ENCODE measurements at places on chromosomes 6 and 20.
A peak's percentile ranks its signal among the peaks of the same experiment; 100 is the strongest.

GRCh38 chr6:167797011-167797471, 29.7 kb upstream of the AFDN start:
- H3K27me3 ChIP-seq, result peaks cover 86% of the 10 kb centered on the region
- H3K36me3 ChIP-seq, result no peaks in the 10 kb centered on the region
- H3K4me1 ChIP-seq, result peaks cover 4% of the 10 kb centered on the region
- no peak for DNase-seq
- H3K4me3 ChIP-seq, result no peak overlapping the region

DNA sequence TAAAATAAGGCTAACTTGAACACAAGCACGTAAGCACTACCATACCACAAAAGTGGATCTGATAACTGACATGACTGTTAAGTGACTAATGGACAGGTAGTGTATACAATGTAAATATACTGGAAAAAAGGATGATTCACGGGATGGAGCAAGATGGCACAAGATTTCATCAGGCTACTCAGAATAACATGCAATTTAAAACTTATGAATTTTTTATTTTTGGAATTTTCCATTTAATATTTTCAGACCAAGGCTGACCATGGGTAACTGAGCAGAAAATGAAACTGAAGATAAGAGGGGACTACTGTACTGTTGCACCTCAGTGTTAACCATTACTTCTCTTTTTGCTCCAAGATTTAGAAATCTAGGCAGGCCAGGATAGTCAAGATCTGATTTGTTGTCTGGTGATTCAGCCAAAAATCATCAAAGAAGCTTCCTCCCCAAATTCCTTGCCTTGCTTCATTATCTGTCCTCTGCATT, 45.4 kb downstream of the TPBG start:
- H3K27me3 ChIP-seq, result no peaks in the 10 kb centered on the region
- no peaks in the 10 kb centered on the region for H3K36me3 ChIP-seq
- H3K4me3 ChIP-seq, result no peak overlapping the region
- no peak for DNase-seq

DNA sequence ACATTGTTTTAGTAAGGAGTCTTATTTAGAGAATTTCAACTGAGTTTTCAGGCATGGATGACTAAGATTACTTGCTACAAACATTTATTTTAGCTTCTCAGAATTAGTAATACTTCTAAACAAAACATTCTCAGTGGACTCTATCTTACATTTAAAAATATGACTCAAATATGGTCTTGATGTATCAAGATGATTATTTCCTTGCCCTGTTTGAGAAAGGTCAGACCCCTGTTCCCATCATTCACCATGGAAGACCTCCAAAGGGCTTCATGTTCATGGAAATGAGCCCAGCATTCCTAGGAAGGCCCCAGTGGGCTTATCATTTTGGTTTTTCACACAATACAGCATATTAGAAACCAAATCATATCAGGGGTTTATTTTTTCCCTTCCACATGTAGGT, 24.6 kb upstream of the TRPC4AP start:
- H3K27ac ChIP-seq, result peak overlapping the region; percentile 78
- no peaks in the 10 kb centered on the region for H3K27me3 ChIP-seq
- no peak for DNase-seq
- H3K4me1 ChIP-seq, result peaks cover 13% of the 10 kb centered on the region
- H3K4me3 ChIP-seq, result no peak overlapping the region

DNA sequence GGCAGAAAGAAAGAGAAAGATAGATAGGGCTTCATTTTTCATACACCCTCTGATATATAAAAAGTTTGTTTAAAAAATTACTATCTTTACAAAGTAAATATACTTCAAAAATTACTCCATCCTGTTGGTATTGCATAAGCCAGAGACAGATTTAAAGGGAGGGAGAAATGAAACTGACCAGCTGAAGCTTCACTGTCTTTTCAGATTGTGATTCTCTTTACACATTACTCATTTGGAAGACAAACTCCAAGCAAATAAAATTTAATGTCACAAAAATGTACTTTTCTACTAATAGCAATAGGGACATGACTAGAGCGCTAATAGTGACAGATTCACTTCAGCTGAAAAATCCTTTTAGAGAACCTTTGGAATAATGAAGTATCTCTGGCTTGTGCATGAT, 38.6 kb upstream of the MARCKS start:
- H3K36me3 ChIP-seq, result no peaks in the 10 kb centered on the region
- no peak overlapping the region for H3K4me3 ChIP-seq
- H3K27ac ChIP-seq, result no peak overlapping the region
- H3K27me3 ChIP-seq, result peaks cover 23% of the 10 kb centered on the region
- H3K4me1 ChIP-seq, result no peaks in the 10 kb centered on the region

GRCh38 chr6:106308985-106309384, 16.6 kb downstream of the ATG5 start:
- H3K4me1 ChIP-seq, result peaks cover 50% of the 10 kb centered on the region
- H3K36me3 ChIP-seq, result peaks cover 72% of the 10 kb centered on the region
- no peak for DNase-seq
- H3K27me3 ChIP-seq, result no peaks in the 10 kb centered on the region
- H3K27ac ChIP-seq, result no peak overlapping the region
- H3K4me3 ChIP-seq, result no peak overlapping the region

DNA sequence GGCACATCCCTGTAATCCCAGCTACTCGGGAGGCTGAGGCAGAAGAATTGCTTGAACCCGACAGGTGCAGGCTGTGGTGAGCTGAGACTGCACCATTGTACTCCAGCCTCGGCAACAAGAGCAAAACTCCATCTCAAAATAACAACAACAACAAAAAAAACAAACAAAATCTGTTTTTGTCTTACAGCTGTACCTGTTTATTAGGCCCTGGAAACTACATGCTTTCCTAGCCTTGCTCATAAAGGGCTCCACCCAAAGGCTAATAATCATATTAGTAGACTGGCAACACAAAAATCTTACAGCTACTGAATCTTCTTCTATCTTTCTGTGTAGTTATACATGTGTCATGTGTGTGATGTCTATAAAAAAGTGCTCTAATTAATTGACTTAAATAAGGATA, 503.9 kb upstream of the EYS start:
- no peak for DNase-seq
- H3K36me3 ChIP-seq, result no peaks in the 10 kb centered on the region
- no peak overlapping the region for H3K4me3 ChIP-seq
- H3K27me3 ChIP-seq, result no peaks in the 10 kb centered on the region
- no peak overlapping the region for H3K27ac ChIP-seq
- H3K4me1 ChIP-seq, result no peaks in the 10 kb centered on the region

GRCh38 chr6:17847203-17847760, 140.2 kb downstream of the KIF13A start:
- no peak for DNase-seq
- H3K36me3 ChIP-seq, result no peaks in the 10 kb centered on the region
- H3K27me3 ChIP-seq, result peaks cover 17% of the 10 kb centered on the region
- no peak overlapping the region for H3K4me3 ChIP-seq

DNA sequence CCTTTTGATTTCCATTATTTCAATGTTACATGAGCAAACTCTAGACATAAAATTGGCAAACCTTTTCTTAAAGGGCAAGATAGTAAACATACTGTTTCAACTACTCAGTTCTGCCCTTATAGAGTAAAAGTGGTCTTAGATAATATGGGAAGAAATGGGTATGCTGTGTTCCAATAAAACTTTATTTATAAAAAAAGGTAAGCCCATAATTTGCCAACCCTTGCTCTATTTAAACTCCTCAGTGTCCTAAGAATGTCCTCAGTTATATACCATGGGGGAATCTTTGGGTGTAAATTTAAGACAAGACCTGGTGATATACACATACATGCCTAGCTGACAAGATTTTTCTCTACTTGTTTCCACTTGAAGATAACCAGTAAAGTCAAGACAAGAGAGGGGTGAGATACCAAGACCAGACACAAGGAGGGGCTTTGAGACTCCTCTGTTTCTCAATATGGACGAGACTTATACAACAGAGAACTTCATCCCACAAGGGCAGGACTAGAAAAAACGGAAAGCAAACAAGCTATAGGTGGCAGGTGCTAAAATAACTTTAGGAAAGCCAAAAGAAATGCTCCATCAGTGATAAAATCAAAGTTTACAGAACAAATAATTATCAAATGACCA, 10.5 kb downstream of the SNX3 start:
- peaks cover 59% of the 10 kb centered on the region for H3K4me1 ChIP-seq
- no peak overlapping the region for H3K27ac ChIP-seq
- peaks cover 72% of the 10 kb centered on the region for H3K36me3 ChIP-seq
- H3K4me3 ChIP-seq, result no peak overlapping the region

DNA sequence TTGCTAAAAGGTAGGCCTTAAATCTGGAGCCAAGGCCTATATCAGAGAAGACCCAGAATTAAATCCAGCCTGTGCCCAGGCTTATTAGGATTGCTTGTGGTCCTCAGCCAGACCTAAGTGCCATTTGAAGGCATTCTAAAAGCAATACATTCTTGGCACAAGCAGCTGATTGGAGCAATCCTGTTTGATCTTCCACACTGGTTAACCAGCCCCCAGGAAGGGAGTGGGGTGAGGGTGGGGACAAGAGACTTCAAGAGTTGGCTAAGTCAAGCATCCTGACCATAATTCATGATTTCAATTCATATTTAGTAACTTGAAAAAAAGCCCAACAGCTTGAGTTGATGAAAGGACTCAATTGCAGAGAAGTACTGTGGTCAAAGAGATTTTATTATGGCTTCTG, 128.9 kb downstream of the KIF13A start:
- no peaks in the 10 kb centered on the region for H3K4me1 ChIP-seq
- H3K4me3 ChIP-seq, result no peak overlapping the region
- no peak overlapping the region for H3K27ac ChIP-seq
- DNase-seq, result no peak
- peaks cover 9% of the 10 kb centered on the region for H3K27me3 ChIP-seq

DNA sequence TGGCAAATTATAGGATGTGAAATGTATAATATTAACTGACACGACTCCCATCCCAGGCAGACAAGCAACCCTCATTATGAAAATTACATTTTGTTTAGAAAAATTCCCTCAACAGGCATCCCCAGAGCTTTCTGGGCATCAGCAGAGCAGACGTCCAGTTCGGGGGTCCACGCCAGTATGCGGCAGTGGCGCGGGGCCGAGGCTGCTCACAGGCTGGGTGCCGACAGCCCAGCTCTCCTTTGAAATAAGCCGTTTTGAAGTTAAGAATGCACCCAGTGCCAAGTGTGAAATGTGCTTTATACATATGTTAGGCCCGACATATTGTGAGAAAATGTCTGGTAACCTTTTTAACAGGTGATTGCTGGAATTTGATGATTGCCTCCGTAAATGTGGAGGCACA, 50.4 kb downstream of the RPP40 start:
- H3K4me1 ChIP-seq, result no peaks in the 10 kb centered on the region
- DNase-seq, result no peak
- peaks cover 69% of the 10 kb centered on the region for H3K36me3 ChIP-seq
- no peaks in the 10 kb centered on the region for H3K27me3 ChIP-seq
- H3K4me3 ChIP-seq, result no peak overlapping the region

- no peak for DNase-seq
- no peak overlapping the region for H3K4me3 ChIP-seq
- H3K36me3 ChIP-seq, result peaks cover 3% of the 10 kb centered on the region
- no peak overlapping the region for H3K27ac ChIP-seq
- H3K4me1 ChIP-seq, result peaks cover 20% of the 10 kb centered on the region
Observed at GRCh38 chr6:111256646-111257045, 169.3 kb downstream of the SLC16A10 start.

DNA sequence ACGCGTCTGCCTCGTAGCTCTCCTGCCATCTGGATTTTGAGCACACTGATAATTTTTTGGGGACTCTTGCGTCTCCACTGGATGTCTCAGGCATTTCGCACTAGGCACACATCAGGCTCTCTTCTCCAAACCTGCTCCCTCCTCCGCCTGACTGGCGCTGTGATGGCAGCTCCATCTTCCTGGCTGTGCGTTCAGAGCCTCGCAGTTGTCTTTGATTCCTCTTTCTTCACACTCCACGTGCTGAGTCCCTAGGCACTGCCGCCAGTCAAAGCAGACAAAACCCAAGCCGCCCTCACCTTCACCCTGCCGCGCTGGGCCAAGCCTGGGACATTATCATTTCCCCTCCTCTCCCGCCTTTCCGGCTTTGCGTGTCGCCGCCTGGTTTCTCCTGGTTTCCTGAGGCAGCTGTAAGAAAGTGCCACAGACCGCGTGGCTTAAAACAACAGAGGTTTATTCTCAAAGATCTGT, 778 bp downstream of the PSMG4 start:
- peaks cover 37% of the 10 kb centered on the region for H3K4me1 ChIP-seq
- DNase-seq, result no peak
- H3K27ac ChIP-seq, result peak overlapping the region; percentile 97
- peaks cover 3% of the 10 kb centered on the region for H3K27me3 ChIP-seq
- peak overlapping the region; percentile 99 for H3K4me3 ChIP-seq

DNA sequence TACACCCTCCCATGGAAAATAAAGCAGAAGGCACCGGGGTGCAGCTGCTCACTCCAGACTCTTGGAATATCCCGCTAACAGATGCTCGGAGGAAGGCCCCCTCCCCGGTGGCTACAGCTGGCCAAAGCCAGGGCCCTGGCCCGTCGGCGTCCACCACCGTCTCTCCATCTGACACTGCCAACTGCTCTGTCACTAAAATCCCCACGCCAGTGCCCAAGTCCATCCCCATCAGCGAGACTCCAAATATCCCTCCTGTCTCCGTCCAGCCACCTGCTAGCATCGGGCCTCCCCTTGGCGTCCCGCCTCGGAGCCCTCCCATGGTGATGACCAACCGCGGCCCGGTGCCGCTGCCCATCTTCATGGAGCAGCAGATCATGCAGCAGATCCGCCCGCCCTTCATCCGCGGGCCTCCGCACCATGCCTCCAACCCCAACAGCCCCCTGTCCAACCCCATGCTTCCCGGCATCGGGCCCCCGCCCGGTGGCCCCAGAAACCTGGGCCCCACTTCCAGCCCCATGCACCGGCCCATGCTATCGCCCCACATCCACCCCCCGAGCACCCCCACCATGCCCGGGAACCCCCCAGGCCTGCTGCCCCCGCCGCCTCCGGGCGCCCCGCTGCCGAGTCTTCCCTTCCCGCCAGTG, 143.9 kb downstream of the SOBP start:
- peak overlapping the region; percentile 56 for H3K4me3 ChIP-seq
- H3K36me3 ChIP-seq, result no peaks in the 10 kb centered on the region
- no peak for DNase-seq
- H3K27me3 ChIP-seq, result peaks cover 65% of the 10 kb centered on the region
- peaks cover 11% of the 10 kb centered on the region for H3K4me1 ChIP-seq
- no peak overlapping the region for H3K27ac ChIP-seq

DNA sequence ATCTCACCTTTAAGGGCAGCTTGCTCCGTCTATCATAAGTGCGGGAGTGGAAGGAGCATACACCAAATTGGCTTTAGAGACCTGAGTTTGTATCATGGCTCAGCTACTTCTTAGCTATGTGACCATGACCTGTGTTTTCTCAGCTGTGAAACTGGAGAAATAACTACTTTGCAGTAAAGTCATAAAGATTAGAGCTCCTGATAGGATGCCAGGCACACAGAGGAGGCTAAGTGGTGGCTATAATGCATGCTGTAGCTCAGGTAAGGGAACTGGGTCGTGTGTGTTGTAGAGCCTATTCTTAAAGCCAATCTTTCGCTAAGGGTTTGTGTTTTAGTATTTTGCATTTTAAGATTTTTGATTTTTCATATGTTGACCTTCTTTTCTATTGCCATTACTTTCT, 451.5 kb upstream of the MAN1A1 start:
- no peak overlapping the region for H3K4me3 ChIP-seq
- no peak for DNase-seq
- H3K4me1 ChIP-seq, result no peaks in the 10 kb centered on the region
- no peak overlapping the region for H3K27ac ChIP-seq
- peaks cover 2% of the 10 kb centered on the region for H3K27me3 ChIP-seq

Data from activated T-cell treated with anti-CD3 and anti-CD28 coated beads, Interleukin-2, amount 50 U/mL, for 24 hours (primary cell).